ENCODE measurements at places on chromosomes 4 and X. TPM values are rescaled to one million over a fixed set of nuclear protein-coding genes. Genes with fewer than 3 reads are reported as not detected.

The BST1 gene
- total RNA-seq = 77.7 TPM

The ACE2 gene
- total RNA-seq = not detected

The CLDN2 gene
- not detected for total RNA-seq

The GYG2 gene
- 0.43 TPM for total RNA-seq

The SSX3 gene
- total RNA-seq = not detected

The KLB gene
- under 0.01 TPM for total RNA-seq

The WDR13 gene
- total RNA-seq = 98.9 TPM

The SMARCA5 gene
- 52.3 TPM for total RNA-seq

The RXFP1 gene
- not detected for total RNA-seq

The EDA gene
- total RNA-seq = 1.5 TPM

The TEX11 gene
- not detected for total RNA-seq

The ARL9 gene
- total RNA-seq = not detected

The TCP11X2 gene
- not detected for total RNA-seq

The MORC4 gene
- 7.8 TPM for total RNA-seq

The ASMT gene
- total RNA-seq = not detected

The UGT2A1 gene
- not detected for total RNA-seq

The TCEAL6 gene
- total RNA-seq = not detected

Measured in dermis lymphatic vessel endothelial cell (primary cell).